ENCODE measurements at places on chromosomes 1 and 21. TPM values are rescaled to one million over a fixed set of nuclear protein-coding genes. Genes with fewer than 3 reads are reported as not detected.

- DNase-seq = no peak
Observed at GRCh38 chr1:47932743-47933142, 64.4 kb downstream of the TRABD2B start.

The KIRREL1 gene
- 26.8 TPM for total RNA-seq

The SELP gene
- 12.6 TPM for total RNA-seq

The FGR gene
- 7.6 TPM for total RNA-seq

The PADI2 gene
- 8.6 TPM for total RNA-seq

The FMO1 gene
- total RNA-seq = not detected

The TMEM39B gene
- 18.4 TPM for total RNA-seq
